Activated T-helper 2 cell treated with anti-CD3 and anti-CD28 coated beads, Interferon-gamma antibody, Interleukin-2, Interleukin-4, amounts not matched to agents 10 μg/mL and 5 μg/mL and 100 μg/mL, durations not matched to agents 14 hours and 24 hours and 36 hours (primary cell): ENCODE measurements at places on chromosomes 3 and 15. TPM values are rescaled to one million over a fixed set of nuclear protein-coding genes. Genes with fewer than 3 reads are reported as not detected.

MLH1 gene
- total RNA-seq = 61.9 and 64.4 TPM in 2 replicates

ITIH1 gene
- not detected in 2 replicates for total RNA-seq

EOGT gene
- total RNA-seq = 15.4 and 18.1 TPM in 2 replicates

ACTL6A gene
- 114 and 121 TPM in 2 replicates for total RNA-seq

DCUN1D1 gene
- total RNA-seq = 59.8 and 64.8 TPM in 2 replicates

RYR3 gene
- total RNA-seq = 0.05 TPM in 1 of 2 replicates, not detected in the other

ITIH4 gene
- 3.6 and 4.8 TPM in 2 replicates for total RNA-seq

MINAR1 gene
- 0.55 and 0.67 TPM in 2 replicates for total RNA-seq

SERPINI1 gene
- total RNA-seq = 0.46 and 0.71 TPM in 2 replicates

CEP152 gene
- 26.2 and 29.2 TPM in 2 replicates for total RNA-seq

VIPR1 gene
- 0.51 and 0.52 TPM in 2 replicates for total RNA-seq

FAM43A gene
- total RNA-seq = 6.9 and 7.0 TPM in 2 replicates

SACM1L gene
- 105 and 107 TPM in 2 replicates for total RNA-seq

IDH2 gene
- 139 and 141 TPM in 2 replicates for total RNA-seq

PLSCR2 gene
- total RNA-seq = not detected in 2 replicates

ANKUB1 gene
- not detected in 2 replicates for total RNA-seq

DUOXA2 gene
- not detected in 2 replicates for total RNA-seq

GHSR gene
- not detected in 2 replicates for total RNA-seq

CD200 gene
- 60.3 and 63.3 TPM in 2 replicates for total RNA-seq

GREM1 gene
- 0.23 TPM in 1 of 2 replicates, not detected in the other for total RNA-seq

CCNB2 gene
- total RNA-seq = 57.5 and 59.2 TPM in 2 replicates

CCDC33 gene
- not detected in 2 replicates for total RNA-seq

ROPN1 gene
- total RNA-seq = not detected in 2 replicates

MCF2L2 gene
- 7.5 and 8.3 TPM in 2 replicates for total RNA-seq

SPESP1 gene
- total RNA-seq = 0.97 and 2.1 TPM in 2 replicates

SPG11 gene
- 71.2 and 75.8 TPM in 2 replicates for total RNA-seq

PLAAT1 gene
- total RNA-seq = not detected in 2 replicates

CAMKV gene
- 0.39 and 0.46 TPM in 2 replicates for total RNA-seq

CFAP44 gene
- total RNA-seq = 2.0 and 3.1 TPM in 2 replicates

WDR72 gene
- total RNA-seq = not detected in 2 replicates

ZNF385D gene
- not detected in 2 replicates for total RNA-seq

ANKRD34C gene
- total RNA-seq = not detected in 2 replicates

NISCH gene
- total RNA-seq = 70.0 and 73.4 TPM in 2 replicates

FSIP1 gene
- total RNA-seq = 0.14 and 0.16 TPM in 2 replicates

TM4SF1 gene
- not detected in 2 replicates for total RNA-seq

TMEM45A gene
- total RNA-seq = 0.96 and 1.1 TPM in 2 replicates

GPR87 gene
- 1.1 and 1.2 TPM in 2 replicates for total RNA-seq

SAMMSON gene
- not detected in 2 replicates for total RNA-seq

BTLA gene
- 31.1 and 35.7 TPM in 2 replicates for total RNA-seq

MRPL47 gene
- total RNA-seq = 61.2 and 64.4 TPM in 2 replicates
